Fibroblast of skin of abdomen (primary cell): ENCODE measurements at places on chromosomes 2 and 18.

- DNase-seq = no peak
These were observed 42.9 kb upstream of the TUBA3E start for GRCh38 chr2:130241041-130241707.

- DNase-seq = no peak
These were observed 127.0 kb upstream of the KLHL14 start for GRCh38 chr18:32899819-32900218.

- DNase-seq = no peak
These were observed 168.5 kb upstream of the ZSWIM2 start for GRCh38 chr2:187017438-187017837.

GRCh38 chr2:96832754-96833507, 10.9 kb downstream of the ANKRD23 start:
- DNase-seq = peak; percentile 71

GRCh38 chr2:7974936-7975335, 706.9 kb upstream of the ID2 start:
- no peak for DNase-seq

DNA sequence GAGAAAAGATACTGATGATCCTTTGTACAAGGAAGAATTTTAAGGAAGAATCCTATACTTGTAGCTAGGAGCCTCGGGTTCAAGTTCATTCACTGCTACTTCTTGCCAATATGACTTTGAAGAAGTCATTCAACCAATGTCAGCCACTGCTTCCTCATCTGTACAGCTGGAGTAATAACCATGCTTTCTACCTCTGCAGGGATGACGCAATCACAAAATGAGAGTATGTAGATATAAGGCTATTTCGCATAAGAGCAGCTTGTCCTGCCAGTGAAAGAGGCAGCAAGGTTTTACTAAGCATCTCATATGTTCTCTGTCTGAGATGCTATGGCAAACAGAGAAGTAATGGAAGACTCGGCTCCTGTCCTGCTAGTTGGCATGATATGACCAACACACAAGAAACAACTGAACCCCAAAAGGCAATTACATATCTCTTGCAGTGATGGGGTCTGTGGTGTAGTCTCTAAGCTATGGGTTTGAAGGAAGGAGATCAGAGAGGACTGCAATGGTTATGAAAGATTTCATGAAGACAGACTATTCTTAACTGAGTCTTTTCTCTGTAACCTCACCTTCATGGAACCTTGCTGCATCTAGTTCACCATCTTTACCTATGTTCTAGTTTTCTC, 9.2 kb downstream of the AAK1 start:
- no peak for DNase-seq

GRCh38 chr2:197251576-197251975, 59.0 kb downstream of the ANKRD44 start:
- peak; percentile 79 for DNase-seq

GRCh38 chr2:143123911-143124310, 5.3 kb upstream of the ARHGAP15 start:
- DNase-seq = no peak

- no peak for DNase-seq
These were observed 140.6 kb downstream of the NETO1 start for GRCh38 chr18:72727038-72727655.

DNA sequence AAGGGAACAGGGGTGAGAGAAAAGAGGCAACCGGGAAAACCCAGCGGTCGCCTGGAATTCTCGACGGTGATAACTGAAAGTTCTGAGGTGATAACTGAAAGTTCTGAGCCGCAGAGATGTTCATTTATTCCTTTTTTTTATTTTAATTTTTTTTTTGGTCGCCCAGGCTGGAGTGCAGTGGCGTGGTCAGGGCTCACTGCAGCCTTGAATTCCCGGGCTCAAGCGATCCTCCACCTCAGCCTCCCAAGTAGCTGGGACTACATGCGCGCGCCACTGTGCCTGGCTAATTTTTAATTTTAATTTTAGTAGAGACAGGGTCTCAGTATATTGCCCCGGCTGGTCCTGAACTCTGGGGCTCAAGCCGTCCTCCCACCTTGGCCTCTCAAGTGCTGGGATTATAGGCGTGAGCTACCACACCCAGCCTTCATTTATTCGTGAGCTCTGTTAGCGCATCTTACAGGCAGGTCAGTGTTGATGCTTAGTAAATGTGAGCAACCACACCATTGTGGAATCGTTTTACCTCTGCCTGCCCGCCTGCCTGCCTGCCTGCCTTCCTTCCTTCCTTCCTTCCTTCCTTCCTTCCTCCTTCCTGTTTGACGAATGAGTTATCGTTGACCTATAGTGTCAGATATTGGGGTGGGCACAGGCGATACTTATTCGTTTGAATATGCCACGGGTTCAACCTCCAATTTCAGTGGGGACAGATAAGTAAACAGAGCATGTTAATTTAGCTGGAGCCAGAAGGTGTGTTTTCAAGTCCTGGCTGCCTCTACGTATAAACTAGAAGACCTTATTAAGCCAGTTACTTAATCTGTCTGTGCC, 557 bp upstream of the E2F6 start:
- DNase-seq = no peak

GRCh38 chr2:98464772-98465310, 20.2 kb downstream of the INPP4A start:
- DNase-seq = no peak

DNA sequence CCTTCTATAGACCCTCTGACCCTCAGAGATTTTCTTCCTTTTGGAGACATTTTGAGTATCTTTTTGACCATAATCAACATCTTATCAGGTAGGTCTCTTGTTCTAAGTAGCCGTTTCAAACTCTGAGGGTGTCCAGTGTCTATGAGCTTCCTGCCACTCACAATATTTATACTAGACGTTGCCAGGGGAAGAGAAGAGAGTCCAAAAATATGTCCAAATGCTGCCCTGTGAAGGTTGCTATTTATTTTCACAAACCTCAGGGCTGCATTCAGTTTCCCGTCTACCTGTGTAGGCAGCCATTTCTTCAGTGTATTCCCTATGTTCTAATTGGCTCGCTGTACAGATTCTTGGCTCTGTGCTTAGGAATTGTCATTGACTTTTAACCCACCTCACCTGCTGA, 986 bp upstream of the DSG1 start:
- no peak for DNase-seq

GRCh38 chr2:32937602-32938448, 8.9 kb upstream of the LTBP1 start:
- peak; percentile 25 for DNase-seq

GRCh38 chr2:164755952-164756351, 85.7 kb downstream of the COBLL1 start:
- no peak for DNase-seq

GRCh38 chr2:232292395-232293154, 86.0 kb upstream of the ALPP start:
- DNase-seq = peak; percentile 40

DNA sequence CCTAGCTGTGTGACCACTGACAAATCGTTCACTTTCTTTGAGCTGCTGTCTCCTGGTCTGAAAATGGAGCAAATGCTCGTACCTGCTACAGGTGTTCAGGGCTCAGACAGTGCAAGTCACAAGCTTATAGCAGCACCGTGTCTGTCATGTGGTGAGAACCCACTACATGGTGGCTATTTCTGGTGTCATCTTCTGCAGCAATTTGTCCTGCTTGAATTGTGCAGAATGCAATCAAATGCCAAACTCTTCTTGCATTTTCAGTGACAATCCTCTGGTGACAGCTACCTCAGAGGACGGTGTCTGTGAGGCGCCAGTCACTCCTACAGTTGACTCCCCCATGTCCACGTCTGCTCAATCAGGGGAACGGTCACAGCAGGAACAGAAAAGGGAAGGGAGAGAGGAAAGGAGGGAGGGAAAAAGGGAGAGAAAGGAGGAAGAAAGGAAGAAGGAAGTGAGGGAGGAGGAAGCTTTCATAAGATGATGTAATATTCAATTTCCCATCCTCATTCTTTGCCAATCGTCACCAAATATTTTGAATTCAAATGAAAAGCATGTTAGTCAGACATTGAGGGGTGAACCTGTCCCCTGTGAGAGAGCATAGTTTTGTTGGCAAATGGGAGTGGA, 122.2 kb downstream of the BCL2 start:
- no peak for DNase-seq

- DNase-seq = no peak
These were observed 43.3 kb downstream of the AGAP1 start for GRCh38 chr2:235537186-235537585.

GRCh38 chr2:119004602-119005001, 62.6 kb downstream of the MARCO start:
- no peak for DNase-seq

DNA sequence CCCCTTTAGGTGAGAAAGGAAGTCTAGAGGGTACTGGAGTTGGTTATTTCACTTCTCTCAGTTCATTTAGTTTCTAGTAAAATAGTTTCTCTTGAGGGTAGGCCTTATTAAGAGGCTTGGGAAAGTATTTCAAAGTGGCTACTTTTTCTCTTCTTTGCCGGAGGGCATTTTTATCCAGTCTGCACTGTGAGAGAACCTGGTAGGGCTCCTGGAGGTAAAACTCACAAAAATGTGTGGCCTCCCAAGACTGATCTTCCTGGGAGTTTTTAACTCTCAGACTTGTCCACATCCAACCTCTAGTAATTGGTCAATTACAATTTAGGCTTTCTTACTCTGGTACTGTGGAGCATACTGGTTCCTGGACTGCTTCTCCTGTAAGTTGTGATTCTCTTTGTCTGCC, 28.0 kb downstream of the EHBP1 start:
- no peak for DNase-seq

GRCh38 chr2:68412127-68412819, 47.2 kb downstream of the PLEK start:
- DNase-seq = no peak

DNA sequence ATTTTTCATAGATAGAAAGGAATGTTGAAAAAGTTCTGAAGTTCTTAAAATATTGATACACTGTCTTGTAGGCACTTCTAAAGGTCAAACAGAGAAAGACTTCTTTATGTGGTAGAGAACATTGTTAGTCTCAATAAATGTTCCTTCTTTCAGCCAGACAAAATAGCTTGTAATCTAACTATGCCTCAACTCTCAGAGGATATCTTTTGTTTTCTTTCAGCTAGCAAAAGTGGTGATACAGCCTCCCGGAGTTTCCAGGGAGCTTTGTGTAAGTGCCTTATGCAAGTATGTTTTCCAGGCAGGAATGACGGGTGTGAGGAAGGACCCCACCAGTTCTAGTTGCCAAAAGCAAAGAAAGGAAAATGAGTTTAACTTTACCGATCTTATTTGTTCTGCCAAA, 452.1 kb upstream of the ST6GAL2 start:
- DNase-seq = no peak

- peak; percentile 82 for DNase-seq
These were observed 299.2 kb downstream of the INSIG2 start for GRCh38 chr2:118387509-118387908.

GRCh38 chr2:107063228-107063627, 177.3 kb upstream of the ST6GAL2 start:
- no peak for DNase-seq

- DNase-seq = no peak
These were observed 35.7 kb upstream of the TAF4B start for GRCh38 chr18:26190506-26190905.

DNA sequence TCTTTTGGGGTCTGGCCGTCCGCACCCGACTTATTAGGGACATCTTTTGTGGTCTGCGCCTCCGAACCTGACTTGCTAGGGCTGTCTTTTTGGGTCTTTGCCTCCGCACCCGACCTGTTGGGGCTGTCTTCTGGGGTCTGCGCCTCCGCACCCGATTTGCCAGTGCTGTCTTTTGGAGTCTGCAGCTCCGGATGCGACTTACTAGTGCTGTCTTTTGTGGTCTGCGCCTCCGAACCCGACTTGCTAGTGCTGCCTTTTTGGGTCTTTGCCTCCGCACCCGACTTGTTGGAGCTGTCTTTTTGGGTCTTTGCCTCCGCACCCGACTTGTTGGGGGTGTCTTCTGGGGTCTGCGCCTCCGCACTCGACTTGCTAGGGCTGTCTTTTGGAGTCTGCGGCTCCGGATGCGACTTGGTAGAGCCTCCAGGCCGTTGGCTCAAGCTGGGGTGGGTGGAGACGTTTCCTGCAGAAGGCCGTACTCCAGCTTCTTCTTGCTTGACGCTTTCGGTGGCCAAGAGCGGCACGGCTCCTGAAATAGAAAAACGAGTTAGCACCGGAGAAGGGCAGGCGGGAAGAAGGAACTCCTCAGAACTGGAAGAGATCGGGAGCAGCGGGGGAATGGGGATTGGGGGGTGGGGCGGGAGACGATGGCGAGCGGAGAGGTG, 498 bp downstream of the TGOLN2 start:
- DNase-seq = peak; percentile 28

DNA sequence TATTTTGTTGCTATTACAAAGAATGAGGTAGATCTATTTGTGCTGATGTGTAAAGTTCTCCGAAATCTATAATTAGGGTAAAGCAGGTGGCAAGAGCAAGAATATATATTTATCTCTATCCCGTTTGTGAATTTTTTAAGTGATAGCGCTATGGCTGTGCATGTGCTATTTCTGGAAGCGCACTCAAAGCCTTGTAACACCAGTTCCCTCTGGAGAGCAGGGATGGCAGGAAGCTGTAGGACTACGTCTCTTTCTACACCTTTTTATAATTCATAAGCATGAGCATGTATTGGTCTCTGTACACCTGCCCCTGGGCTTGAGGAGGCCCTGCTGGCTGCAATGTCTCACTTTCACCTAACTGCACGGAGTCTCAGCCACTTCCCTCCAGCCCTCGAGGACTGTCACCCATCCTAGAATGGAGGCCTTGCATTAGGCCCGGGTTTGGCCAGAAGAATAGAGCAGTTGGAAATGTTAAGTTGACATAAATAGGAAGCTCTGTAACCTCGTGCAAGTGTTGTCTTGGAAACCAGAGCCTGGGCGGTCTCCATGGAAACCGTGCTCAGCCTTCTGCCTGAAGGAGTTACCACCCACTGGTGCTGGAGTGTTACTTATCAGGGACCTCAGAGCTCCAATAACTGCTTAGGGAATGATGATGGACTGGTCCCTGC, 20.9 kb downstream of the ITM2C start:
- DNase-seq = no peak

DNA sequence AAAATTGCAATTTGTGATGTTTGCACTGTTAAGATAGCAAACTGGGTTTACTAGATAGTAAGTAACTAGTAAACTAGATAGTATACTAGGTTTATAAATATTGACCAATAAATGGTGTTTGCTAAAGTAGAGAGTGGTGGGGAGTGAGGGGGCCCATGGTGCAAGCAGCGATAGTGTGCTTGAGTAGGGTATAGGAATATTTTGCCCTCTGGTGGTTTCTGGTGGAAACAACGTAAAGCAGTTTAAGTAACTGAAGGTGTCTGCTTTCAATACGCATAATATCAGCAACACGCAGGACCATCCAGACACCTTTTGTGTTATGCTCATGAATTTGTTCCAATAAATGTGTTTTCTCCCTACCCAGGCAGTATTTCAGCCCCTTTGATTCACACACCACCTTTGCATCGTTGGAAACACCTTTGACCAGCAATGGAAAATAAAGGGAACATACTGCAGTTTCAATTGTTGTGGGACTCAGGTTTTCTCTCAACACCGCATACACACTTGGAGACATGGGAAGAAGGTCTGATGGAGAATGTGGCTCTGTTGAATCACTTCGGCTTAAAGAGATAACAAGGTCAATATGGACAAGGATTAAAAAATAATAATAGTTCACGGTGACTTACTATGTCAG, 16.7 kb upstream of the STAT1 start:
- DNase-seq = peak; percentile 46
